ENCODE measurements at places on chromosomes 3 and 15. TPM values are rescaled to one million over a fixed set of nuclear protein-coding genes. Genes with fewer than 3 reads are reported as not detected.

- H3K4me3 ChIP-seq, result no peak overlapping the region
- no peak for DNase-seq
- H3K27me3 ChIP-seq, result peaks cover 22% of the 10 kb centered on the region
- no peaks in the 10 kb centered on the region for H3K4me1 ChIP-seq
- H3K27ac ChIP-seq, result no peak overlapping the region
Measured at GRCh38 chr3:170532573-170532972, 53.3 kb downstream of the SLC7A14 start.

GRCh38 chr3:104746056-104746455, 620.7 kb upstream of the ALCAM start:
- H3K27me3 ChIP-seq, result no peaks in the 10 kb centered on the region
- no peak overlapping the region for H3K4me3 ChIP-seq
- H3K4me1 ChIP-seq, result no peaks in the 10 kb centered on the region
- DNase-seq, result no peak
- no peaks in the 10 kb centered on the region for H3K36me3 ChIP-seq

Gene MYLK
- total RNA-seq, result not detected

Gene PCNP
- total RNA-seq, result 192 TPM

- no peaks in the 10 kb centered on the region for H3K36me3 ChIP-seq
- H3K27ac ChIP-seq, result no peak overlapping the region
- H3K4me3 ChIP-seq, result no peak overlapping the region
- DNase-seq, result no peak
- no peaks in the 10 kb centered on the region for H3K4me1 ChIP-seq
- no peaks in the 10 kb centered on the region for H3K27me3 ChIP-seq
Measured at GRCh38 chr3:73633916-73634344, 9.2 kb upstream of the PDZRN3 start.

GRCh38 chr3:171347301-171348039, 112.7 kb downstream of the TNIK start:
- H3K4me1 ChIP-seq, result peaks cover 43% of the 10 kb centered on the region
- peak overlapping the region; percentile 36 for H3K27ac ChIP-seq
- DNase-seq, result no peak
- H3K27me3 ChIP-seq, result no peaks in the 10 kb centered on the region

Gene LAMB2
- 0.34 TPM for total RNA-seq

- H3K4me1 ChIP-seq, result no peaks in the 10 kb centered on the region
- H3K36me3 ChIP-seq, result no peaks in the 10 kb centered on the region
- no peak overlapping the region for H3K4me3 ChIP-seq
- no peak for DNase-seq
- H3K27ac ChIP-seq, result no peak overlapping the region
Measured at GRCh38 chr15:27933562-27933961, 165.6 kb downstream of the OCA2 start.
